H54 (cell line): ENCODE measurements at places on chromosomes 5 and 9.

GRCh38 chr5:144002876-144003275 lies 167.6 kb downstream of the YIPF5 start:
- no peak for DNase-seq

DNA sequence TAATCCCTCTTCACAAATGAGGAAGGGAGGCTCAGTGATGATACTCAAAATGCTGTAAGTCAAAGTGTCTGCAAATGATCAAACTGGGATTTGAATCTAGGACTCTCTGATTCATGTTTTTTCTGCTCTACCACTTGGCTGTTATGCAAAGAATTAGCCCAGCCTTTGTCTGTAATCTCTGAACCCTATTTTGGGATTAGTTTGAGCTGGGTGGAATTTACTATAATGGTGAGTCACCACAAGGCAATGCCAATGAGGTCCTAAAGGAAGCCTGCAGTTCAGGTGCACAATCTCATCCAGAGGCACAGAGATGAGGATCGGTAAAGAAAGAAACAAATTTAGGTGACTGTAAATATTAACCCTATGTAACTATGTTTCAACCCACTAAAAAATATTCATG lies 29.2 kb downstream of the RFK start:
- peak; percentile 42 for DNase-seq

DNA sequence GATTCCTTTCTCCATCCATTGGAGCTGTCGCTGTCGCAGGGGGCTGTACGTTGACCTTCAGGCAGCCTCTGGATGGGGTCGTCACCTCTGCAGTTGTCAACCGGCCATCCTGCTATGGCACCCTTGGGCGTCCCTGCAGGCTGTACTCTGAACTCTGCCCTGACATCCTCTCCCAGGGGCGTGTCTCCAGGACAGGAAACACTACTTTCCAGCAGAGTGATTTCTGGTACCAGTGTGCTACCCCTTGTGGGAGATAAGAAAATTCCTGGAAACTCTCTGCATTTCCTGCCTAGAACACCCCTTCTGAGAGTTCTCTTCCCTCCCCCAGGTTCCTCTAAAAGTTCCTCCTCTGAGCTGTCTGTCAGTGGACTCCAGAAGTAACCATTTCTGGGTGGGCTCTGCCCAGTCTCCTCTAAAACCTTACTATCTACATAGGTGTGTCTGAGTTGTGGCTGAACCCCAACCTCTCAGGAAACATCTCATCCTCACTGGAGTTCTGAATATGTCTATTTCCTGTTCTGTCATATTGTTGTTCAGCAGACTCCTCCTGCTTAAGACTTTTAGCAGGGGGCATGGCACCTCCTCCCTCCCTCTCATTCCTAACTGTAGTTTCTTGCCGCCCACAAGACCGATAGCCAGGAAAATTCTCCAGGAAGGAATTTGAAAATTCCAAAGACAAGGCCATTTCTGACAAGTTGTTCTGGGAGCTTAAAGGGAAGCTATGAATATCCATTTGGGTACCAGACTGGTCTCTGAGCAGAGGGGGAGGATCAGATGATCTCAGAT lies 145.3 kb upstream of the RASEF start:
- no peak for DNase-seq

DNA sequence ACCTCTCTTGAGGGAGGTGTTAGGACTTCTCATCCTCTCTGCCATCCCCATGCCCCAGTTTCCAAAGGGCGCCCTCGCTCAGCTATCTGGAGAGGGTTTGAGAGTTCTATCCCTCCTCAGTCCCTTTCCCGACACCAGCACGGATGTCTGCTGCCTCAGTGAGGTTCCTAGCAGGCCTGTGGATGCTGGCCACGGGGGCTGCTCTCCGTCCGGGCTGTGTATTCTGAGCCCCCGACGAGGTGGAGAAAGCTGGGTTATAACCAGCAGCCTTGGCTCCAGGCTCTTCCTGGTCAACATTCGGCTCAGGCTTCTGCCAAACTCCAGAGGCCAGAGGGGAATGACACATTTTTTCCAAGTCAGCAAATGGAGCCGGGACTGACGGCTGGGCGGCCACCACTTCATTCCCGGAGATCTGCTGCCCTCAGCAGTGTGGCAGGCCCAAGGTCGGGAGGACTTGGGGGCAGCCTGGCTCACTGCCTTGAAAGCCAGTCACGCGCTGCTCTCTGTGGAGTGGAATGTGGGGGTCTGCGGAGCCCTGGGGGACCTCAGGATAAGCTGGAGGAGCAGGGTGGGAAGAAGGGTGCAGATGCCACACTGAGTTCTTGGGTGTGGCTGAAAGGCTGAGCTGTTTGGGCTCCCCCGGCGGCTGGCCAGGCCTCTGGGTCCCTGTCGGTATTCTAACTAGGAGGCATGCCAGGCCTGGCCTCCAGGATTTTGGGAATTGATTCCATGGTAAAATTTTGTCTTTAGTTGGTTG lies 27.4 kb downstream of the PTPA start:
- DNase-seq = peak; percentile 54

DNA sequence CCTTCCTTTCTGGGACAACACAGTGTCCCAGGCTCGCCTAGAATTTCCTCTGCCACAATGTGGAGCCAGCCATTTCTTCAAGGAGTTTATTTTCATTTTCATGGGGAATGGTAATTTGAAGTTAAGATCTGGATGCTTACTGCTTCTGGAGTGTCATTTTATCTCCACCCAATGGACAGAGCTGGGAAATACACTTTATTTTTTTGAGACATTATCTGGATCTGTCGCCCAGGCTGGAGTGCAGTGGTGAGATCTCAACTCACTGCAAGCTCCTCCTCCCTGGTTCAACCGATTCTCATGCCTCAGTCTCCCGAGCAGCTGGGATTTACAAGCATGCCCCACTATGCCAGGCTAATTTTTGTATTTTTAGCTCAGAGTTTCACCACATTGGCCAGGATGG lies 12.7 kb upstream of the THG1L start:
- no peak for DNase-seq
